ENCODE measurements at places on chromosomes 5 and 9. TPM values are rescaled to one million over a fixed set of nuclear protein-coding genes. Genes with fewer than 3 reads are reported as not detected.

Gene SYNPO
- 111 TPM for total RNA-seq

Gene MRPL41
- 48.3 TPM for total RNA-seq

Gene ERAP2
- total RNA-seq, result 22.0 TPM

Gene PWWP2A
- 23.2 TPM for total RNA-seq

Gene ROR2
- 24.2 TPM for total RNA-seq

Gene DPYSL3
- total RNA-seq, result 158 TPM

Gene FGD3
- 3.0 TPM for total RNA-seq

Gene NPR3
- total RNA-seq, result 5.8 TPM

Gene LRRC26
- not detected for total RNA-seq

Gene HEMGN
- total RNA-seq, result not detected

Gene TAS2R1
- total RNA-seq, result not detected
